ENCODE measurements at places on chromosomes 2 and 18.

GRCh38 chr2:64932116-64932370 lies 57.2 kb upstream of the SLC1A4 start:
- DNase-seq: no peak

DNA sequence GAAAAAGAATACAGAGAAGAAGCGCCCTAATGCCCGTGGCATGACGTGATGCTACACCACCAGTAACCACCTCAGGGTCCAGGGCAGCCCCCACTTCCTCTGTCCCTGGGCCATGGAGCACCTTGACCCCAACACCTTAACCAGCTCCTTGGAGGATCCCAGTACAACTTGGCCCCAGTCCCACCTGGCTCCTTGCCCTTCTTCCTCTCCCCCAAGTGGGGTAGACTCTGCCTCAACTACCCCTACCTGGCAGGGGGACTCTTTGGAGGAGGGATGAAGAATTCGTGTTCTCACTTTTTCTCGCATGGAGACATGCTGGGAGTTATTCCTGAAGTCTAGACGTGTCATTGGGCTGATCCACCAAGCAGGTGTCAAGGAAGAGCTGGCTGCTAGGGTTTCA lies 18.9 kb downstream of the TRABD2A start:
- DNase-seq: no peak

- no peak for DNase-seq
These were observed 43.5 kb downstream of the SLC9A2 start for GRCh38 chr2:102662833-102663232.

DNA sequence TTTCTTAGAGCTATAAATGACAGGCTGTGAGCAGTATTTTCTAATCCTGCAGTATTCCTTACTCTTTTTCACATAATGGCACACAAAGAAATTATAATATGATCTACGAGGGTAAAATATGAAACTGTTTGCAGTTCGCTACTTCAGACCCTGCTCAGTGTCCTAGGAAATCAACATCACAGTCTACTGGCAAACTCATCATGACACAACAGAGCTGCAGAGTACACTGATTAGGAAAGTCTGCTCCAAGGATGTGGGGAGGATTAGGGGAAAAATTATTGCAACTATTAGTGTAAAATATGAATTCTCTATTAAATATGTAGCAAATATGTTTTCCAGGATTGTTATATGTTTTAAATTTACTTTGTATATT lies 149.2 kb upstream of the REG3G start:
- no peak for DNase-seq

DNA sequence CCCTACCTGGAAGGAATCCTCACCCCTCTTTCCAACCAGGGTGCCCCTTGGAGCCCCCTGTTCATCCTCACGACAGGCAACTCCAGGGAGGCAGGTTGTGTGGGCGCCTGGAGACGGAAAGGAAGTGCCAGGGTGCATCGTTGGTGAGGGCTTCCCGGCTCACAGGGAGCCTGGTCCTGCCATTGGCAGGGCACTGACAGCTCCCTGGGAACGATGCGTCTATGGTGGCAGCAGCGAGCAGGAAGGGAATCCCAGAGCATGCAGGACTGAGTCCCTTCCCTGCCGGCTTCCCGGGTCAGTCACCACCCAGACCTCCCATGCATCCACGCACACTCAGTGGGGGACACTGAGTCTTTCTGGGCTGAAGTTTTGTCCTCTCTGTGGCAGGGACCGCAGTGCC lies 117.6 kb downstream of the INHBB start:
- DNase-seq: no peak

- peak; percentile 83 for DNase-seq
These were observed 13.0 kb upstream of the FAHD2A start for GRCh38 chr2:95389245-95390119.

DNA sequence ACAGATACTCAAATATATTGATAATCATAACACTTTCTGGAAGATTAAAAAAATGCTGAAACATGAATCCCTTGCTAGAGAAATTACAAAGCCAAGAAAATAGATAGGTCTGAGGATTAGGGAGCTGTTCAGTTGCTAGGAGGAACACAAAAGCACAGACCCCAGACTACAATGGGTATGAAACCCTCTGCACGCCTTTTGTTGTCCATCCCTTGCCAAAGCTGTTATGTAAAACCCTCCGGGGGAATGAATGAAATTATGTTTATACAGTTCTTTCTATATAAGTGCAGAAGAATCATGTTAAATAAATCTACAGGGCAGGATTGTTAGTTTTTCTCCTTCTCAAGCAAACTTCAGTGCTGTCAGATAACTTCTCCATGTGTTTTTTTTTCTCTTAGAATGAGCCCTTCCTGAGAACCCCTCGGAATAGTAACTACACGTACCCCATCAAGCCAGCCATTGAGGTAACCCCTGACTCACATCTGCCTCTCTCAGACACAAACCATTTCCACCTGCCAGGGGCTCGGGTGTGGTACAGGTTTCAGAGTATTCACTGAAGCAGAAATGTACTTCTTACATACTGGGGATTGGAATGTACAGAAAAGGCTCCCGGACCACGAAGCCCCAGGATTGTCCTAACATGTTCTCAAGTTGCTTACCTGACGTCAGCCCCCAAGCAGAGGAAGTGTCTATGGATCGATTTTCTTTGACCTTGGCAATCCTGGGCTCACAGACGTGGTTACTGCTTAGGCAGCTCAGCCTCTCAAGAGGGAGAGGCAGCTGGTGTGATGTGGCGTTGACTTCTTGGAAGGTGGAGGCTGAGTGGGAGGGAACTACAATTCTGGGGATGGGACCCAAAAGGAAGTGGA lies 118.0 kb downstream of the PLB1 start:
- no peak for DNase-seq

- no peak for DNase-seq
These were observed 12.9 kb downstream of the FHL2 start for GRCh38 chr2:105385731-105386540.

DNA sequence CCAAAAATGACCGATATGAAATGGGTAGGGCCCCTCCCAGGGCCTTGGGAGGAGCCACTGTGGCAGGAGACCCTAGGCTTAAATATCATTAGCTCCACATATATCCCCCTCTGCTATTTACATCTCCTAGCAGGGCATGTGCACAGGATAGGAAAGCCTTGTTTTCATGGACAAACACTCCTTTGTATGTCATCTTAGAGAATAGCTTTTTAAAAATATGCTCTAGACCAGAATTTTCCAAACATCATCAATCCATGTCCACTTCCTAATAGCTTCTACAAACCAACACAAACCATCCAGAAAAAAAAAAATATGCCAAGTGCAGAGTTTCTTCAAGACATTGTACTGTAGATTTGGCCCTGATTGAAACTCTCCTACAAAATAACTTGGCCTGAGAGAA lies 10.8 kb downstream of the DAPL1 start:
- no peak for DNase-seq

DNA sequence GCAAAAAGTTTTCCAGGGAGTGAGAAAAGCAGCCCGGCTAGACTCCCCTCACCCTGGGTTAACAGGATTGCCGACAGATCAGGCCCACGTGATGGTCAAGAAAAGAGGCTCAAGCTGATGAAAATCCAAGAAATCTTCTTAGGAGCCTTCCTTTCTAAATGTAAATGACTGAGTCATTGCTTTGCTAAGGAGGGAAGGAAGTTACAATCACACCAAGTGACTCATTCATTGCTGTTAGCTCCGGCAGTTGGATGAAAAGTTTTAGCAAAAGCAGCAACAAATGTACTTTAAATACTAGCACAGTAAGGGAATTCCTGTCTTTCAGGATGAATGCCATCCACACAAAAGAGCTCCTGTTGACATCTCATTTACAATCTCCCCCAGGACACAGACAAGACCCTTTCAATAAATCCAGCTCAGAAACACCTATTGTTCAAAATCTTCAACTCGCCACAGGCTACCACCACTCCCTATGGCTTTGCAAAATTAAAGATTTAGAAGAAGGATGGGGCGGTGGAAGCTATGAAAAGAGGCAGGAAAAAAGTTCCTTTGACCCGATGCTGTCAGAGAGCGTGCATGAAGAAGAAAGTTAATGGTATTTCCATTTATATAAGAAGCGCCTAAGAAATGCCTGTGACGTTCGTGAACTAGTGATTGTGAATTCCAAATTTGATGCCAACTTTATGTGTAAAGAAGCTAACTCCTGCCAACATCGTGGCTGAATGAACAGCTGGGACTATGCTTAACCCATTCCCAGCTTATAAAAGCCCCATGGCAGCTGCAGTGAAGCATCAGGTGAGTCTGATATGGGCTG lies 153.7 kb downstream of the TGIF1 start:
- DNase-seq: no peak

- no peak for DNase-seq
These were observed 141.4 kb downstream of the COL4A4 start for GRCh38 chr2:227022608-227023007.

DNA sequence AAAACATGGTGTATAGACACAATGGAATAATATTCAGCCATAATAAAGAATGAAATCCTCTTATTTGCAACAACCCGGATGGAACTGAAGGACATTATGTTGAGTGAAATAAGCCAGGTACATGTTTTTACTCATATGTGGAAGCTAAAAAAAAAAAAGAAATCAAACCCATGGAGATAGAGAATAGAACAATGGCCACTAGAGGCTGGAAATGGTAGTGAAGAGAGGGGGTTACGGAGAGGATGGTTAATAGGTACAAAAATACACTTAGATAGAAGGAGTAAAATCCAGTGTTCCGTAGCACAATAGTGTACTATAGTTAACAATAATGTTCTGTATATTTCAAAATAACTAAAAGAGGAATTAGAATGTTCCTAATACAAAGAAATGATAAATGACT lies 12.8 kb upstream of the KIAA2012 start:
- DNase-seq: no peak

- DNase-seq: peak; percentile 94
These were observed at the start of gene BIN1 for GRCh38 chr2:127106991-127107621. Gene BIN1 (minus strand): TSS chr2:127107154. CDS start chr2:127106943, 211 bp downstream.

DNA sequence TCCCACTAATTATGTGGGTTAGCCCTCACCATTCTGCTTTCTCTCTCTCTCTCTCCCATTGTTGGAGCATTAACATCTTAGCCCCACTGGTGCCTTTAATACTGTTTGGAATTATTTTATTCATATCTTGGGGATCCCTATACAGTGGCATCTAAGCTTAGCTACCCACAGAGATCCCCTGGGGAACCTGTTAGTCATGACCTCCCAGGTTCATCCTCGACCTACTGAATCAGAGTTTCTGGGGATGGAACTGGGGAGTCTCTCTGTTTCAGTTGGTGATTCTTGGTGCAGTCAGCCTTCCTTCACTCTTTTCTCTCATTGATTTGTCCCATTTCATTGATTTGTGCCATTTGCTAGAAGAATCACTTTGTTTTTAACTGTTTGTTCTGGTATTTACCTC lies 137.3 kb downstream of the PLCL1 start:
- DNase-seq: no peak

GRCh38 chr2:205975082-205975949 lies 110.7 kb downstream of the INO80D start:
- peak; percentile 34 for DNase-seq

- no peak for DNase-seq
These were observed 9.7 kb upstream of the NAPG start for GRCh38 chr18:10516078-10516477.
